ENCODE measurements at places on chromosomes 1 and 21.

- DNase-seq, result no peak
Measured at GRCh38 chr1:104315823-104316222, 566.1 kb downstream of the AMY1C start.

DNA sequence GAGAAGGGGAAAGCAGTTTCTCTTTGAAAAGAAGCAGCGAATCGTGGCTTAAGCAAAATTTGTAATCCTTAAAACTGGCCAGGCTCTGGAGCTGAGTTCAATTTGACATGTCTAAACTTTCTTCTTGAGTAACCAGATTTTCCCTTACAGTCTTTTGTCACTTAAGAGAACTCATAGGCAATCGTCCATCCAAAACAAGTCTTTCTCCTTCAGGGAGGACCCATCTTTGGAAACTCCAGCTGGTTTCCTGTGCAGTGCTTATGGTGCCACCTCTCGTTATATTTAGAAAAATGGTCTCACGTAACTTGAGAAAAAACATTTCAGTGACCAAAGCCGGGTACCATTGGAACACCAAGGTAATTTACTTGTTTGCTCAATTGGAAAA lies 1.8 kb upstream of the PTTG1IP start:
- no peak for DNase-seq

DNA sequence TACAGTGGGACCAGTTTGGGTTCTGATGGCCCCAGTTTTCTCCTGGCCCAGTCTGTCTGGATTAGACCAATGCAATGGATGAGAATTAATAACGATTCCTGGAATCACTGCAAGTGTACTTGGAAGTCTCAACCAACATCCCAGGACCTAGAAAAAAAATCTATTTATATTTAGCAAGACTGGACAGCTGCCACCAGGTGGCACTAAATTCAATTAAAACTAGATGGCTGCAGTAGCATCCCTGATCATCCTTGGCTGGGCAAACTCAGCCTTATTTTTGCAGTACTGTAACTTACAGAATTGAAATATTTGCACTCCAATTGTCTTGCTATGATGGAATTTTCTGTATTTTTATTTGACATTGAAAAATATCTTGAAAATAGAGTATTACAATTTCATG lies 165.7 kb downstream of the NCAM2 start:
- DNase-seq, result peak; percentile 5

DNA sequence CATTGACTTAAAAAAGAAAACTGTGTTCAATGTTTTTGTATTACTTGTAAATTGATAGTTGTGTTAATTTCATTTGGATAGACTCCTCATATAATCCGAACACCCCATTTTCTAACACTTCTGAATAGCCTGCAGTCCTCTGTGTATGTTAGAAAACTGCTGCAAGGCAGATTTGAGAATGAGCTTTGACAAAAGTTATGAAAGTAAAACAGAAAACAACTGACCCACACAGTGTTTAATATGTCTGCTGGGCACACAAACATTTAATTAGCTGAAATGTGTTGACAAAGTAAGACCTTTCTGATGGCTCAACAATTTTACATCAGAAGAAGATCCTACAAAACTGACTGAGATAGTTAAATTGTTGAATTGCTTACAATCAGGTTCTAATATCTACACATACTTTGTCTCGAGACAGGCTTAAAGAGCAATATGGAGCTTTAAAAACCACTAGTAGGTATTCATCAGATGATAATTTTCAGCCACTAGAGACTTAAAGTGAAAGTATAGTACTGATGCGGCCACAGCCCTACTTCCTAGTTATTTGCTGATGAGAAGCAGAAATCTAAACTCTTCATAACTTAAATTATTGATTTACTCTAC lies 40.0 kb upstream of the PRMT6 start:
- DNase-seq, result peak; percentile 13

- DNase-seq, result no peak
Measured at GRCh38 chr1:7374563-7375160, 396.4 kb upstream of the VAMP3 start.

- no peak for DNase-seq
Measured at GRCh38 chr1:201336711-201337450, 40.6 kb downstream of the TNNT2 start.

DNA sequence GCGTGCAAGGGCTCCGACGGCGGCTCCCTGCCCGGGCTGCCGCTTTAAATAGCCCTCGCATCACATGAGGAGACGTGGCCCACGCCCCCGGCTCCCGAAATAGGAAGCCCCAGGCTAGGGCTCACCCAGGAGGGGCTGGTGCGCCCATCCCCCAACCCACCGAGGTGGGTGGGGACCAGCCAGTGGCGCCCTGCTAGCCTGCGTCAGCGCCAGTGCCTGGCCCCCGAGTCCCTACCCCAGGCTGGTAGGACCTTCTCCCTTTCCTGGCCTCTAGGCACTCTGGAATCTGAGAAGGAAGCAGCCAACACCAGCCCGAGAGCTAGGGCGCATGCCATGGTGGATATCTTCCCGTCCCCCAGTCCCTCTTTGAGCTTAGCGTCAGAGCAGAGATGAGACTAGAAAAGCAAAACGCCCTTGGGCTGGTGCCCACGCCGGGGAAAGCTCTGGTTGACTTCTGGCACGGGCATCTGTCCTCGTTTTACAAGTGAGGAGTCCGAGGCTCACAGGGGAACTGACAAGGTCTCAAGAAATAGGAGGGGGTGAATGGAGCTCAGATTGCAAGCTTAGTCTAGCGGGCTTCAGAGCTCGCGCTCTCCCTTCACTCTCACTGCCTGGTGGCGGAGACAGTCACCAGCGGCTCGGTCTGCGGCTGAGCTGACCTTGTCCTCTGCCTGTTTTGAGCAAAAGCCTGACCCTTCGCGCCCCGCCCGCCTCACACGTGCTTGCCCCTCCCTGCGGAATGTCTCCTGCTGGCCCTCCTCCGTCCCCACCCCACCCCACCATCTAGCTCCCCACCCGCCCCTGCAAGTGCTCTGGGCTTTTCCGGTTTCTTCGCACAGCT lies at the start of gene FABP3:
Gene FABP3, minus strand, starts transcription at position 21 of the 841 bp plus-strand sequence. CDS start 62 bp downstream, outside the sequence.
- DNase-seq, result peak; percentile 50

DNA sequence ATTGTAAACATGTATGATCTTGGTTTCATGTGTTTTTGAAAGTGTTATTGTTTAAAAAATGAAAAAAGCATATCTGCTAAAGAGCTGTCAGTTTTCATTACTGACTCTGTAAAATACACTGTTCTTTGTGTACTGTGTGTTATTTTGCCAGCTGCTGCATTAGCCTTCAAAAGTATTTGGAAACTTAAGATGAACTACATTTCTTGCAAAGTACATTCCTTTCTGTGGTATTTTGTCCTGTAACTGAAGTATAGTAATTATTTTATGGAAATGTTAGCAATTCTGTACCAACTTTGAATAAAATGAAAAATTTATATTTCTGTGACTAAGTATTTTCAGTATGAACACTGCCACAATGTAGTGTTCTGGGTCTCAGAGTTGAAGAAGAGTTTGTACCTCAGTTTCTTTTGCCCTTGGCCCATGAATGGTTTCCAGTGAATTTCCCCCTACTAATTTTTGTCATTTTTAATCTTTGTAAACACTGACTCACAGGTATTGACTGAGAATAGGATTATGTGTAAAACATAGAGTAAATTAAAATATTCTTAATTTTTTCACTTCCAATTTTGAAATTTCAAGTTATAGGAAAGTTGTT lies 32.7 kb downstream of the MRPS6 start:
- DNase-seq, result no peak

GRCh38 chr1:209585672-209586071 lies 2.2 kb downstream of the CAMK1G start:
- no peak for DNase-seq

- DNase-seq, result no peak
Measured at GRCh38 chr1:164912290-164912689, 353.3 kb downstream of the PBX1 start.

- no peak for DNase-seq
Measured at GRCh38 chr1:216476341-216476740, 53.1 kb upstream of the USH2A start.

DNA sequence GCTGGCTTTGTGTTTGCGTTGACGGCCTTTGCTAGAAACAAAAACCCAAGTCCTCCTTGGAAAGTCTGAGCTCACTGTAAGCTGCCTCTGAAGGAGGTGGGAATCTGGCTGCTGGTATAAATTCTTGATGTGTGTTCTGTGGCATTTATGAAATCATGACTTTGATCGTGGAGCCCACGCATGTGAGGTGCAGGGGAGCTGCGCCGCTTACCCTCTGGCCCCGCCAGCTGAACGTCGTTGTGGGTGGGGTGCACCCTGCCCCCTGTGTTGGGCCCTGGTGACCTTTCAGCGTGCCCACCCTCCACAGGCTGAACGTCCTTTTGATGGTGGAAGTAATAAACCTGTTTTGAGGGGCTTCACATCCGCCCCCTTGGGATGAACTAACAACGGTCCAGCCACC lies 21.2 kb upstream of the DIP2A start:
- DNase-seq, result no peak

GRCh38 chr1:201471772-201472171 lies 2.8 kb upstream of the PHLDA3 start:
- DNase-seq, result no peak

DNA sequence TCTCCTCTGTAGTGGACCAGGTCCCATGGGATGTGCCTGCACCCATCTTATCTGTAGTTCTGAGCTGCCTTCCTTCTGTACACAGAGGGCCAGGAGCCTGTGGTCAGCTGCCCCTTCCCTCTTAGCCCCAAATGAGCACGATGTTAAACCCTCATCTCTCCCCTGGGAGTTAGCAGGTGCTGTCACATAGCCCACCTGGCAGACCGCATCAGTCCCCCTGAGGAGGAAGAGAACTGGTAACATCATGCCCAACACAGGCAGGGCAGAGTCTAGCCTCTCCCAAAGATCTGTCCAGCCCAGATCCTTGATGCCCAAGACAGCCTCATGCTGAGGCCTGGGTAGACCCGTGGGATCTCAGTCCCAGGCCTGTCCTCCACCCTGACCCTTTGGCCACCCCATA lies 4.7 kb downstream of the TIE1 start:
- no peak for DNase-seq

GRCh38 chr1:201217146-201217545 lies 26.5 kb downstream of the IGFN1 start:
- no peak for DNase-seq

DNA sequence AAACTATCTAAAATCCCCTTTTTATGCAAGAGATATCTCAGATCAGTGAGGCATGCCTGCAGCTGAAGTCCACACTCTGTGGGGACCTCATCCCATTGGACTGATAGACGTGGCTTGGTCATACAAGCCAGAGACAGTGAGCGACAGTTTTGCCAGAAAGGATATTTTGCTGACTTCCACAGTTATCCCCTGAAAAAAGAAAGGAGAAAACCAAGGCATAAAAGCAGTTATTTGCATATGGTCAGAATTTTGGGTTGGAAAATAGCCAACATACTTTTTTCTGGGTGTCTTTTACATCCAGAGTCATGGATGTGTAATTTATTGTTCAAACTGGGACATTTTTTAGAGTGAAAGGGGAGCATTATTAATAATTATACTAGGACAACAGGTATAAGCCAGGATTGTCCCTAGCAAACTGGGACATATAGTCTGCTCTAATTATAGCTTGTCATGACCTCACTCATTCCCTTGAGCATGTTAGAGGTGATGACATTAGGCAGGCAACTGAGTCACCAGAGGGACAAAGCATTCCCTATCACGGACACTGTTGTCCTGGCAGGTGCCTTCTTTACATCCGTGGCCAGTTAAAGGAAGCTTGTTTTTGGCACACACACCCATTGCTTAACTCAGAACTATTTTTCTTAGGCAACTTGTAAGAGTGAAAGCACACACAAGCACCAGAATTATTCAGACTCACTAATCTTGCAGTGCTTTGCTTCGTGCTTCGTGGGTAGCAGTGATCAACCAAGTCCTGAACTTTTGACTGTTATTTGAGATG lies 65.5 kb downstream of the PRRX1 start:
- no peak for DNase-seq

GRCh38 chr1:173268786-173269277 lies 61.7 kb upstream of the TNFSF4 start:
- DNase-seq, result no peak
